Activated naive CD8-positive, alpha-beta T cell treated with anti-CD3 and anti-CD28 coated beads for 36 hours (primary cell): ENCODE measurements at places on chromosomes 3 and 15.

- peaks cover 11% of the 10 kb centered on the region for H3K36me3 ChIP-seq
- no peak overlapping the region for H3K27ac ChIP-seq
- DNase-seq = no peak
- no peak overlapping the region for H3K4me3 ChIP-seq
- H3K27me3 ChIP-seq = peaks cover 20% of the 10 kb centered on the region
These were observed 6.4 kb downstream of the ATP8B4 start for GRCh38 chr15:50112488-50113186.

- H3K27ac ChIP-seq = no peak overlapping the region
- no peak overlapping the region for H3K4me3 ChIP-seq
- H3K27me3 ChIP-seq = peaks cover 4% of the 10 kb centered on the region
- peaks cover 5% of the 10 kb centered on the region for H3K36me3 ChIP-seq
- DNase-seq = no peak
These were observed 45.7 kb downstream of the PRR23E start for GRCh38 chr3:127238602-127239001.

- peaks cover 33% of the 10 kb centered on the region for H3K27me3 ChIP-seq
- H3K36me3 ChIP-seq = peaks cover 2% of the 10 kb centered on the region
- peaks cover 35% of the 10 kb centered on the region for H3K4me1 ChIP-seq
- H3K4me3 ChIP-seq = no peak overlapping the region
- no peak overlapping the region for H3K27ac ChIP-seq
- no peak for DNase-seq
These were observed 33.3 kb downstream of the PCSK6 start for GRCh38 chr15:101456057-101456739.

GRCh38 chr3:99966662-99967416 lies 147.5 kb downstream of the FILIP1L start:
- peaks cover 26% of the 10 kb centered on the region for H3K36me3 ChIP-seq
- H3K27ac ChIP-seq = no peak overlapping the region
- H3K27me3 ChIP-seq = no peaks in the 10 kb centered on the region
